ENCODE measurements at places on chromosomes 13 and 19.

DNA sequence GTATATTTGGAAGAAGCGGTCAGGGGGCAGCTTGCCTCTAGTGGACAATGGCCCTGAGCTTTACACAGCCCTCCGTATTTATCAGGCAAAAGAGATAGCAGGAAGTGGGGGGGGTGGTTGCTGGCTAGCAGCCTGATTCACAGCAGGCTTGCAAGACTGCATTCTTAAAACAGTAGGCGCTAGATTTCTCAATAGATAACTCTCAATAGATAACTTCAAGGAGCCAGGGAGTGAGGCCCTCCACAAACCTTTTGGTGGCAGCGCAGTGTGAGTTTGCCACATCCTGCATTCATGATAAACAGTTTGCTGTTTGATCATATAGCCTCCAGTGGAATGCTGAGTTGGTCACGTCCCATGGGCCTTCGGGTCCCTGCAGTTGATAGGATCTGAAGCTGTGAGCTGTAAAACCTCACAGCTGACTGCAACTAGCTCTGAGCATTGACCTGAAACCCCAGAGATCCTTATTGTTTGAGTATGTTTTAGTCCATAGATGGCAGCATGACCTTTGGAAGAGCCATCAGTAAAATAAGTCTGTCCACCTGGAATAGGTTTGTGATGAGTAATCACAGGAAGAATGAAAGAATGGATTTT lies 12.2 kb downstream of the FPR3 start:
- no peak for DNase-seq

DNA sequence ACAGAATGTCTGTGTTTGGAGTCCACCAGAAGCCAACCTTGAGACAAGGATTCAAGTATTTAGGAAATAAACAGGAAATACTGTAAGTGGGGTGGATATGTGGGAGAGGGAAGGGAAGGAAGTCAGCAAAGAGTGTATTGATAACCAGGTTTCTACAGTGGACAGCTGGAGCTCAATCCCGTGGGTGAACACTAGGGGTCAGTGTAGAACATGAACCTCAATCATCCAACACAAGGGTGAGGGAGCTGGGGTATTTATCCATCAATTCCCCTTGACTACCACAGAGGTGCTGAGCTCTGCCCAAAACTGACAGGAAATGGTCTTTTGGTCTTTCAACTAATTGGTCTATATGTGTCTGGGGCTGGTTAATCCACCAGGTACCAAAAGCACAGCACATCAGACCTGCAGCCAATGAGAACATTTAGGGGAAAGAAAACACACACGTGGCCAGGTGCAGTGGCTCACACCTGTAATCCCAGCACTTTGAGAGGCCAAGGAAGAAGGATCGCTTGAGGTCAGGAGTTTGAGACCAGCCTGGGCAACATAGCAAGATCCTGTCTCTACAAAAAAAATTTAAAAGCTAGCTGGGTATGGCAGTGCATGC lies 5.6 kb upstream of the SYDE1 start:
- no peak for DNase-seq

DNA sequence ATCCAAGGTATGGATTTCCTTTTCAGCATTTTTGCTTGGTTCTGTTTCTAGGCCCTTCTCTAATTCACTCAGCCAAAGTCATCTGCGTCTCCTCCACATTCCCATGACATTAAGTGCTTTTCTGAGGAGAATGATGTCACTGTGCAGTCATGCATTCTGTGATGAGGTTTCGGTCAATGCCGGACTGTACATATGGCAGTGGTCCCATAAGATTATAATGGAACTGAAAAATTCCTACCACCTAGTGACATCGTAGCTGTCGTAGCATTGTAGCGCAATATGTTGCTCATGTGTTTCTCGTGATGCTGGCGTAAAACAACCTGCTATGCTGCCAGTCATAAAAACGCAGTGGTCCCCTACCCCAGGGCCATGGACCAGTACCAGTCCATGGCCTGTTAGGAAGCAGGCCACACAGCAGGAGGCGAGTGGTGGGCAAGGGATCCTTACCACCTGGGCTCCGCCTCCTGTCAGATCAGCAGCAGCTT lies 63.4 kb upstream of the TNFRSF19 start:
- no peak for DNase-seq

- no peak for DNase-seq
Measured at GRCh38 chr19:46620267-46620666, 4.6 kb downstream of the PTGIR start.

DNA sequence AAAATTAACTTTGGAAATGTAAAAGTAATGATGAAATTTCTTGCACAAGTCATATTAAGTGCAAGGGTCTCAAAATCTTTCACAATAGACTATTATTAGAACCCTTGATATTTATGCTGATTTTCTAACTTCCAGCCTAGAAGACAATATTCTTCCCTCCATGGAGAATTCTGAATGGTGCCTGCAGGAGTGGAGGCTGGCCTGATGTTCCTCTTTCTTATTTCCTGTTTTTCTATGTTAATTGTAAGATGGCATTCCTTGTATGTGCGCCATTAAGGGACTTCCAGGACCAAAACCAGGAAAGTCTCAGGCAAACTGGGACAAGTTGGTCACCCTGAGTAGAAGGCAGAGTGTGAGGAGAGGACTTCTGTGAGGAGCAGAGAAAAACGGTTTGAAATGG lies 294.9 kb downstream of the DLEU7 start:
- DNase-seq, result no peak

DNA sequence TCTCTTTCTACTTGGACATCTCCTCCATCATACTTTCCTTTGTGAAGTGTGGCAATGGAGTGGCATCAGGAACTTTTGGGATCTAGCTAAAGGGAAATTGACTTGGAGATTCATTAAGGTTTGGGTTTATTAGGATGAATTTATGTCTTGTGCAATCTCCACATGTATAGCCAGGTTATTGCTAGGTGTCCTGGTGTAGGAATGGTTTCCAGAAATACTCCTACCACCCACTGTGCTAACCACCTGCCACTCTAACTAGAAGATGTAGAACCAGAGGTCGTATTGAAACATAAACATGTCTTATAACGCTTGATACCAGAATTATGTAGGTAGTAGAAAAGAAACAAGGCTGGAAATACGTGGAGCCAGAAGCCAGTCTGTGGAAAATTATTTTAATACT lies 38.1 kb upstream of the MED4 start:
- DNase-seq, result no peak

GRCh38 chr19:55005684-55006488 lies 32.2 kb downstream of the GP6 start:
- peak; percentile 98 for DNase-seq

DNA sequence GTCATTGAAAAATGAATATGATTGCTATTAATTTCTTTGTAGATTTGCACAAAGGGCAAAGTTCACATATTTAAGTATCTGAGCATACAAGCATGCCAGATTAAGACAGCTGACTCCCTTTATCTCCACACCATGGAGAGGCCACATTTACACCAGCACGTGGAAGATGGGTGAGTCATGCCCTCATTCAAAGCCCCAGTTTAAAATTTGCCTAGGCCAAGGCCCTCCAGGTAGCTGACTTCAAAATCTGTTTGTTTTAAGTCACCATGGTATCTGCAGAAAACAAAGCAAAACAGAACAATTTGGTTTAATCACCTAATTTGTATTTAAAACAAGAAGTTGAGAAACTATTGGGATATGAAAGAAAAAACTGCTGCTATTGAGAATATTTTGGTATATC lies 109.2 kb downstream of the ESD start:
- no peak for DNase-seq

GRCh38 chr19:36488118-36488845 lies 1.1 kb downstream of the ZNF566 start:
- DNase-seq, result no peak

GRCh38 chr13:97116754-97117153 lies 105.4 kb upstream of the MBNL2 start:
- no peak for DNase-seq

All from SIG-M5 (cell line).